Glomerular endothelial cell (primary cell): ENCODE measurements at places on chromosomes 2 and 18. TPM values are rescaled to one million over a fixed set of nuclear protein-coding genes. Genes with fewer than 3 reads are reported as not detected.

DSC3 gene
- 2.0 and 2.8 TPM in 2 replicates for total RNA-seq

KCNF1 gene
- total RNA-seq: 1.3 and 2.3 TPM in 2 replicates

MZT2A gene
- 173 and 300 TPM in 2 replicates for total RNA-seq

ASB1 gene
- 16.7 and 23.2 TPM in 2 replicates for total RNA-seq

FER1L5 gene
- total RNA-seq: 0.15 TPM in 1 of 2 replicates, not detected in the other

SNTG2 gene
- 1.5 TPM in 1 of 2 replicates, not detected in the other for total RNA-seq

LYPD6B gene
- total RNA-seq: 0.53 and 1.3 TPM in 2 replicates

CCDC68 gene
- 0.97 and 3.2 TPM in 2 replicates for total RNA-seq

SYT4 gene
- not detected in 2 replicates for total RNA-seq

RNF144A gene
- 26.3 and 65.3 TPM in 2 replicates for total RNA-seq

KCNG2 gene
- total RNA-seq: not detected in 2 replicates

TMEM18 gene
- total RNA-seq: 9.0 and 13.5 TPM in 2 replicates

CNNM3 gene
- 6.7 and 10.7 TPM in 2 replicates for total RNA-seq

TEKT4 gene
- total RNA-seq: not detected in 2 replicates

FIGN gene
- 3.0 and 4.7 TPM in 2 replicates for total RNA-seq

TLX2 gene
- total RNA-seq: not detected in 2 replicates

RBMS1 gene
- total RNA-seq: 55.8 and 69.7 TPM in 2 replicates

TMEM200C gene
- 0.29 and 0.58 TPM in 2 replicates for total RNA-seq

HOXD12 gene
- total RNA-seq: not detected in 2 replicates

PPP1R7 gene
- 62.9 and 74.1 TPM in 2 replicates for total RNA-seq

NAT8 gene
- total RNA-seq: not detected in 2 replicates
